ENCODE measurements at places on chromosomes 6 and 20.

DNA sequence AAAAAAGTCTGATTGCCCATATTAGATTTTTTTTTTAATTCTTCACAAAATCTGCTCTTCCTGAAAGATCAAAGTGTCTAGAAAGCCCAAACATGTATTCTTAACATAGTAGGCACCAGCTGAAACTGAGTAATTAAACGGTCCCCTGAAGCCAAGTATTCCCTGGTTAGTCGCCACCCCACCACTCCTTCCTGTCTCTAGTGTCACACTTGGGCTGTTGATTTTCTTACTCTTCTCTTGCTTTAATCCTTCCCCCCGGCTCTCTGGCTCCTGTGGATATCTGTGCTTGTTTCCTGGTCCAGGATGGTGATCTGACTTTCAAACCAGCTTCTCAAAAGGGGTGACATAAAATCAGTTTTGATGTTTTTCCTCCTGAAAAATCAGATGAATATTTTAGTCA, 162.9 kb downstream of the QKI start:
- DNase-seq = no peak

GRCh38 chr6:10621847-10622246, 72.6 kb downstream of the C6orf52 start:
- no peak for DNase-seq

- no peak for DNase-seq
These were observed 187.7 kb downstream of the ASCC3 start for GRCh38 chr6:100693249-100693927.

DNA sequence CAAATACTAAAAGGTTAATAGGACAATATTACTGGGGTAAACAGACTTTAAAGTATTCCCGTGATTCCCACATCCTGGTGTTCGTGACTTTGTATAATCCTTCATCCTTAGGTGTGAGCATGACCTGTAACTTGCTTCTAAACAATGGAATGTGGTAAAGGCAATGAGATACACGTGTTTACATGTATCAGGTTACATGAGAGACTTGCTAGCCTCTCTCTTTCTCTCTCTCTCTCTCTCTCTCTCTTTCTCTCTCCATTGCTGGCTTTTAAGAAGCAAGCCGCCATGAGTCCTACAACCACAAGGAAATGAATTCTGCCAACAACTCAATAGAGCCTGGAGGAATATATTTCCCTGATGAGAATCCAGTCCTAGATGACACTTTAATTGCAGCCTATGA, 83.9 kb upstream of the LGSN start:
- no peak for DNase-seq

DNA sequence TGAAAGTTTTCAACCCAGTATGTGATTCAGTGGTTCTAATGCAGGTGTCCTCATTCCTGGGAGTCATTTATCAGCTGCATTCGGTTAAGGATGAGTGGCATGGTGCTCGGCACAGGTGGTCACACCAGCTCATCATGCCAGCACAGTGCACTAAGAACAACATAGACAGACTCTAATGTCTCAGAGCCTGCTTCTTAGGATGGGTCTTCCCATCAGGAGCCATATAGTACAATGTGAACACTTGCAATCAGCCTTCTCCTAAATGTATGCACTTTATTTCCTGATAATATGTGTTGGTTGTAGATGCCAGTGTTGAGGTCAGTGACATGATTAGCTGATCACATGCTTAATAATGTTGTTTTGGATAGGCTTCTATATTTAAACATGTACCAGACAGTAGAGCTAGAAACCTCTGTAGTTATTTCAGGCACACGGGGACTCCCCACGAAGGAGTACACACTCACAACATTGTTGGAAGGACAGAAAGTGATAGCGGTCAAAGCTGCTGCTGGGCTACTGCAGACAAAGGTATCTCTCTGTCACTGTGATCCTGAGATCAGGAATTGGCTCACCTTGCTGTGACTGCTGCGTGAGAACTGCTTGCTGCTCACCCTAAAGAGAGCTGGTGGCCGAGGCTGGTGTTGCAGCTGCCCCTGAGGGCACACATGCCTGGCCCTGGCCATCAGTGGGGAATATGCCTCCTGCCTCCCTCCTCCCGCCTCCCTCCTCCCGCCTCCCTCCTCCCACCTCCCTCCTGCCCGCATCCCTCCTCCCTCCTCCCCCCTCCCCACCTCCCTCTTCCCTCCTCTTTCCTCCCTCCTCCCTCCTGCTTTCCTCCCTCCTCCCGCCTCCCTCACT, 195.4 kb downstream of the SMOC2 start:
- DNase-seq = no peak

DNA sequence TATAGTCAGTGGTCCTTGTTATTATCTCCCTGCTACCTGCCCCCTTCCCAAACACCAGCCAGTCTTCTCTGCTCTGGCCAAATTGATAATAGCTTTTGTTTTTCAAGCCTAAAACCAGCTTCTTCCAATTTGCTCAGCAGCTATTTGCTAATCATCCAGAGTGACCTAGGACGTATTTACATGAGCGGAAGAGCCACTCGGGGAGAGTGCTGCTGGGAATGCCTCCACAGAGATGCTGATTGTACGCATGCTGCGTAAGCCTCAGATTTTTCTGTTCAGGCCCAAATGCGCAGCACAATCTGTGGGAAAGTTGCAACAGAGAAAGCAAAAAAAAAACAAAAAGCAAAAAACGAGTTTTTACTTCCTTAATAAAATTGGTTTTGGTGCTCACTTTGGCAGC, 24.4 kb upstream of the ID1 start:
- DNase-seq = no peak

GRCh38 chr6:36025260-36025931, 955 bp upstream of the SLC26A8 start:
- no peak for DNase-seq

DNA sequence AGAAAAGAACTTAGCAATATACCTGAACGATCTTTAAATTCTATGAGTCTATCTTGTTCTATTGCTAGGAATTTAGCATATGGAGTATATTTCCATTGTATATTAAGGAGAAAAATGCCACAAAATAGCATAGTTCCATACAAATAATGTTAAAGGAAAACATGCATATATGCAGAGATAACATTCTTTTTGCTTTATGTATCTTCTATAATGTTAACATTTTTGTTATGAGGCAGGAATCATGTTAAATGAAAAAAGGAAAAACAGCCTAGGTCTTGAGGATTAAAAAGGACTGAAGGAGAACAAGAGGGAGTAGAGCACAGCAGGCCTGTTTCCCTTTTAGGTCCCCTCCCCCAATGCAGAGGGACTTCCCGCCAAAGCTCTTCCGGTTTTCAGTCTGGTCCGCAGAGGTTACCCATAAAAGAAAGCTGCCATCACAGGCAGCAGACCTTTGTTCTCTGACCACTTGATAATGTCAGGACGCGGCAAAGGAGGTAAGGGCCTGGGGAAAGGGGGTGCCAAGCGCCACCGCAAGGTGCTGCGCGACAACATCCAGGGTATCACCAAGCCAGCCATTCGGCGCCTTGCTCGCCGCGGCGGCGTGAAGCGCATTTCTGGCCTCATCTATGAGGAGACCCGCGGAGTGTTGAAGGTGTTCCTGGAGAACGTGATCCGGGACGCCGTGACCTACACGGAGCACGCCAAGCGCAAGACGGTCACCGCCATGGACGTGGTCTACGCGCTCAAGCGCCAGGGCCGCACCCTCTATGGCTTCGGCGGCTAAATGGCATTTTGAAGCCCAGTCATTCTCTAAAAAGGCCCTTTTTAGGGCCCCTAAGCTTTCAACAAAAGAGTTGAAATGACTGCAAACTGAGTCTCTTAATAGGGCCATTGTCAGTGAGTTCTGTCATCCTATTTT, 108.4 kb upstream of the PRSS16 start:
- peak; percentile 93 for DNase-seq

- DNase-seq = no peak
These were observed 62.4 kb downstream of the AGPAT4 start for GRCh38 chr6:161211380-161212035.

DNA sequence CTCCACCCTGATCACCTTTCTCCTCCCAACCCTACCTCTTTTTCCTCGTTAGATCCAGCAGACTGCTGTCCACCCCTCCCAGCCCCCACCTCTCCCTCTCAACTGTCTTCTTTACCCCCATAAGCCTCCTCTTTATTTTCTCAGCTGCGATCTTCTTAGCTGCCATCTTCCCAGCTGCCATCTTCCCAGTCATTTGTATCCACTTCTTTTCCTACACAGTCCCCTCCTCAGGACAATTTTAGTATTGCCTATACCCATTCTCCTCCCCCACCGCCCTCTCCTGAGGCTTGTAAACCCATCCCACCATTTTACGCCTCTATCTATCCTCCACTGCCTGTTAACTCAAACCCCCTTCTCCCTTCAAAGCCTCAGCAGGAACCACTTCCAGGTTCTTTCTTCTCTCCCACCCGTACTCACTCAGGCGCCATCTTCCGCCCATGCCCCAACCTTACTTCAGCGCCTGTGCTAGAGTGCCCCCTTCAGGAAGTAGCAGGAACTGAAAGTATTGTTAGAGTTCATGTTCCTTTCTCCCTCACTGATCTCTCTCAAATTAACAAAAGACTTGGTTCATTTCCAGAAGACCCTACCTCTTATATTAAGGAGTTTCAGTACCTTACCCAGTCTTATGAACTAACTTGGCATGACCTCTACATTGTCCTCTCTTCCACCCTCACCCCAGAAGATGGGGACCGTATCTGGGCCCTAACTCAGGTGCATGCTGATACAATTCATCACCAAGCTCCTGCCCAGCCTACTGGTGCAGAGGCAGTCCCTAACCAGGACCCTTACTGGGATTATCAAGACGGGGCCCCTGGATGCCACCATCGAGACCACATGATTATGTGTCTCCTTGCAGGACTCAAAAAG, 236.0 kb downstream of the ADGRG6 start:
- no peak for DNase-seq

- DNase-seq = no peak
These were observed 73.3 kb upstream of the CENPW start for GRCh38 chr6:126266664-126267063.

GRCh38 chr20:48075591-48076174, 290.4 kb upstream of the SULF2 start:
- DNase-seq = no peak

DNA sequence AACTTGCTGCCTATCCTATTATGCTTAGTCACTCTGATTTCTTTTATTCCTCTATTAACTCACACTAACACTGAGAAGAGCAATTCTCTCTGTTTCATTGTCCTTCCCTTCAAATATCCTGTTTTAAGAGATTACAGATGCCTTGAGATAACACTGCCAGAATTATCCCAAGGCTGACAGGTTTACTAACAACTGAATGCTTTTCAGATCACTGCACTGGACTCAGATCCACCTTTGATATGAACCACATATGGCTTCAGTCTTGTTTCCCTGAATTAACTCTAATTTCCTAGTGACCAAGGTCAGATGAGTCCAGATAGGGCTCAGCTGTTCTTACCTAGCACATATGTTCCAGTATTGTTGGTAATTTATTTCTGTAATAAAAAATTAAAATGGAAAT, 633.1 kb downstream of the GRIK2 start:
- no peak for DNase-seq

GRCh38 chr6:111866857-111867256, 6.4 kb downstream of the FYN start:
- DNase-seq = no peak

DNA sequence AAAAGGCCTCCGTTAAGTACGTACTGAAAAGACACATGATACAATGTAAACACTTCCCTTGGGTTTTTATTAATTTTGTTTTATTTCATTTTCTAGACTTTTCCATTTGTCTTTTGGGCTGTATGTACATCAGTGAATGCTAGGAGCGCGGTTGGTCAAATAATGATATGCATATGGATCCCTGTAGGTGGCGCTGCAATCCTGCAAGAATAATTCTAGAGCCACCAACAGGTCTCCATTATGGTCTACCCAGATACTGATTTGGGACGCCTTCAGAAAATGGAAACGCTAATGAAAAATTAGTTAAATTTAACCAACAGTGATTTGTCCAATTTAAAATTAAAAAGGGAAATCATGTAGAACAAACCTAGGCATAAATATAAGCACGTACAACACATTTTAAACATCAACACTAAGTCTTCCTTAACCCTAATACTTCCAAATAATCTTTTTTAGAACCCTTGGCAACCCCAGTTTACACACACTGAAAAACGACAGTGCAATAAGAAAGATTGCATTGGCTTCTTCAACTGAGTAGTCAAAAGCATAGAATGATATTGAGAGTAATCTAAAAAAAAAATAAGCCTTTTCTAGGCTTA, 433.5 kb downstream of the RFPL4B start:
- DNase-seq = peak; percentile 70
